KG1 (cell line): ENCODE measurements at places on chromosomes 7 and 10.

- DNase-seq, result no peak
These were observed 4.4 kb upstream of the BET1 start for GRCh38 chr7:94008537-94008936.

DNA sequence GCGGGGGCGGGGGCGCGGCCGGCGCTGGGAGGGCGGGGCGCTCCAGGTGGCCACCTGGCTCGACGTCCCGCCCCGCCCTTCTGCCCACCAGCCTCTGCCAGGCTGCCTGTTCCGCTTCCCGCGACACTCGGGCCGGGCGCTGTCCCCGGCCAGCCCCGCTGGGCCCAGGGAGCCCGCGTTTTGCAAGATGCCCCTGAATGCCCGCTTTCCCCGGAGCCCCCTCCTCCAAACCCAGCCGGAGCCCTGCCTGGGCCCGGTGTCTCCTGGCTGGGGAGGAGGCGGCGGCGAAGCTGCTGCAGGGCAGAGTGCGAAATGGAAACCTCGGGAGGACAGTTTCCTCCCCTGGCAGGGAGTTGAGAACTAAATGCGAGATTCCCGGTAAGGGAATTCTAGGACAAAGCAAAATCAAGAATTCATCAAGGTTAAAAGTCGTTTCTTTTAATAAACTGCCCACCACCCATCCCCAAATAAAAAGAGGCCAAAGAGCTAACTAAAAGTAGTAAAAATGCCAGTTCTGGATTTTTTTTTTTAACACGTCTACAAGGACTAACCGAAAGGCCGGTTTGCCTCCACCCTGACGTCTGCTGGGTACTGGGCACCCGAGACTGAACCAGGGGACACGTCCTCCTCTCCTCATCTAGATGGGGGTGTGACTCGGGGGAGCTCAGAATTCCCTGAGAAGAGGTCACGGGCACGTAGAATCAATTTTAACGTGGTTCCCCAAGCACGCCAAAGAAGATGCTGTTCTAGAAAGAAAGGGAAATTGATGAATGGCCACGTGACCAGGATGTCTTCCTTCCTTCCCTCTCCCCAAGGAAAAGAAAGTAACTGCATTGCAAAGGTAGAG lies 200.4 kb upstream of the NFE2L3 start:
- DNase-seq, result no peak

DNA sequence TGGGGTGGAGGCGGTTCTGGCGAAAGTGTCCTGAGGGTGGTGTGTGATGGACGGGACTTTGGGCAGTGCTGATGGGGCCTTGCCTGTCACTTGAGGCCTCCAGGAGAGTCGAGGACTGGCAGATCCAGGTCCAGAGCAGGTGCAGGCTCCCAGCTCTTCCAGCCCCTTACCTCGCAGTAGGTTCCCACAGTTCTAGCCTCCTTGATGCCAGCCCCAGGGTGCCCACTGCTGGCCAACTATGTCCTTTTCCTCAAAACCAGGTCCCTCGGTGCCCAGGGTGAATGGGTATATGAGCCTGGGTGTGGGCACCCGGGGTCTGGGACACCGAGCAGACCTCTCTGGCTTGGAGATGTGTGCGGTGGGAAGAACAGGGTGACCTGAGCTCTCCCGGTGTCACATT lies 8.3 kb downstream of the FAM20C start:
- no peak for DNase-seq

- peak; percentile 91 for DNase-seq
These were observed 9.2 kb upstream of the HNRNPF start for GRCh38 chr10:43417950-43418768.

DNA sequence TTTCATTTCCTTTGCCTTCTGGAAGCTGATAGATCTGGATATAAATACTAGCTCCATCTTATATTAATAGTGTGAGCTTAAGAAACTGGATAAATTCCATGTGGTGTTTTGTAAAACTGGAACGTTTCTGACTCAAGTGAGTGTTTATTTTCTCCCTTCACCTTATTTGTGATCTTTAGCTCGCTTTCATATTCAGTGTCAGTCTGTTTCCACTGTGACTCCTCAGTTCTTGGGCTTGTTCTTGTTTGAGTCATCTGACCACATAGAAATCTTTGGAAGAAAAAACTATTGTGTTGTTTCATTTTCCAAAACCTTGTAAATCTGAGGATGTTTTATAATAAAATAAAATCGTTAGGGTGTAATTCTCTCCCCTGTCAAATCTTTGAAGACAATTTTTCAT lies 186.4 kb downstream of the POLR1F start:
- no peak for DNase-seq

- DNase-seq, result no peak
These were observed 164.1 kb downstream of the PTEN start for GRCh38 chr10:88027570-88027969.

DNA sequence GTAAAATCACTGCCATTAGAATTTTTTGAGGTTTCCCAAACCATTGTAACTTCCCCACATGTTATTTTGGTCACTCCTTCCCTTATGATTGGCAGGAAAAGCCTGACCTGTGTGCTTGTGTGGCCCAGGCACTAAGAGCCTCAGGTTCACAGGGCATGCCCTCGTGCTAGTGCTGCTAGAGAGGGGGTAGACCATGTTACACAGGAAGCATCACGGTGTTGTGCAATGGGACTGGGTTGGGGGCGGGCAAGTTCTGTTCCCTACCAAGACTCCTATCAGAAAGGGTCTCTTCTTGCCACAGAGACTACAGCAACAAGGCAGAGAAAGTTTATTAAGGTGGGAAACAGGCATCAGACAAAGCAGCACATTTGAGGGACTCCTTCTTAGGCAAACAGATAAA lies 32.2 kb downstream of the LSM5 start:
- DNase-seq, result no peak

DNA sequence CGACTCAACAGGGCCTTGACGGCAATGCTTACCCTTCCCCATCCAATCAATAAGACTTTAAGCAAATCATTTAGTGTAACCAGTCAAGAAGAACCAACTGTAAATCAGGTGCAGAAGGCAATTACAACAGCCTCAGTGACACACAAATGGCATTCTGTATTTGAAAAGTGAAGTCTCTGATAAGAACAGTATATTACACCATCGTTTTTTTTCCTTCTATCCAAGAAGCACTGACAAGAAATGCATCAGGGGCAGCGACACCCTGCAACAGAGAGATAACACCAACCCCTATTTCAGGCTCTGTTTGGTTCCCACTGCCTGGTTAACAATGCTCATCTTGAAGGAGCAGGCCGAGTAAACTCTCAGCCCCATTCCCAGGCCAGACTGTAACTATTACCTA lies 204.0 kb upstream of the AOAH start:
- no peak for DNase-seq

DNA sequence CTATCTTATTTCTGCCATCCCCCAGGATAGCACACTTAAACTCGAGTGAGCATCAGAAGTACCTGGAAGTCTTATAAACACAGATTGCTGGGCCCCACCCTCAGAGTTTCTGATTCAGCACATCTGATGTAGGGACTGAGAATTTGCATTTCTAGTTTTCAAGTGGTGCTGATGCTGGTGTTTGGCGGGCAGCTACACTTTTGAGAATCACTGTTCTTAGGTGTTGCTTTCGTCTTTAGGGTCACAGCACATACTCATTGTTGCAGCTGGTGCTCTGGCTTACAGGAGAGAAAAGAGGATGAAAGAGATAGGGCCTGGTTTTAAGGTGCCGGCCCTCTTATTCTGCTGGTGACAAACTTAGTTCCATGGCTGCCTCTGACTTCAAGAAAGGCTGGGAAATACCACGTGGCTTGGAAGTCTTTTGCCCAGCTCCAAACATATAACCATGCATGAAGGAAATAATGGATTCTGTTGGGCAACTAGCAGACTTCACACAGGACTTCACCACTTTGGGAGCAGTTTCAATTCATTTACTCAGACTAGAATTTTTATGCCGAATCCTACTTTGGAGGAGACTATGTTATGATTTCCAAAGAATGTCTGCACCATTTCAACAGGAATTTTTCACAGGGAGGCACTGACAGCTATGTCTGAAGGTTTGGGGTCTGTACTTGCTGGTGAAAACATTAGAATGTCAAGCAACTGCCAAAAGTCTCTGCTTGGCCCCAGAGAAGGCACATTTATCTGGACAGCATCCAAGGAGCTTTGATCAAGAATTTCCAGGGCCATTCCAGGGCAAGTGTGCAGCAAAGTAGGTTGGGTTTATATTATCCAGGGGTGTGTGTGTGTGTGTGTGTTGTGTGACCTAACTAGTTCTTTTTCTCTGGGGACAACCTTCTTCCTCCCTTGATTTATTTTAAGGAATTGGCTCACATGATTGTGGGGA lies 6.9 kb upstream of the MINDY4 start:
- DNase-seq, result no peak

DNA sequence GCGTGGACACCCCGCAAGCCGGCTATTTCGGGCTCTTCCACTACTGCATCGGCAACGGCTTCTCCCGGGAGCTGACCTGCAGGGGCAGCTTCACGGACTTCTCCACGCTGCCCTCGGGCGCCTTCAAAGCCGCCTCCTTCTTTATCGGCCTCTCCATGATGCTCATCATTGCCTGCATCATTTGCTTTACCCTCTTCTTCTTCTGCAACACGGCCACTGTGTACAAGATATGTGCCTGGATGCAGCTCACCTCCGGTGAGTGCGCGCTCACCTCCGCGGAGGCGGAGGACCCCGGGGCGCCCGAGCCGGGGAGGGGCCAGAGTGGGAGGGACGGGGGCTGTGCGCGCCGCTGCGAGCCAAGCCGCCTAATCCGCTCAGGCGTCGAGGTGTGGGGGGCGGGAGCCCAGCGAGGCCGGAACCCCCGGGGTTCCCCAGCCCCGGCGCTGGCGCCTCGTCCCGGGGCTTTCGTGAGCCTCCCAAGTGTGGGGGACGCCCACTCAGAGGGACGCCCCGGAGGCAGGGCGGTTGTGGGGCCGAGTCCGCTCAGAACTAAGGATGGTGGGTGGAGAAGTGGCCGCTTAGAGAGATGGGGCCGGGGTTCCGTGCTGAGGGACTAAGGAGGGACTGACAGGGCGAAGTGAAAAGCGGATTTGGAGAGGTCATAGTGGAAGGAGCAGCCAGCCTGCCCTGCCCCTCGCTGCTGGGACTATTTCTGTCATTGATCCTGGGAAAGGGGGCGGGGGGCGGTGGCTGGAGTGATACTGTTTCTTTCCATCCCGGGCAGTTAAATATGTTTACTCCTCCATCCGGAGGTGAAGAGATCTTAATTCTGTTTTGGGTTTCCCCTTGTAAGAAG lies 795 bp downstream of the LHFPL3 start:
- DNase-seq, result no peak
